ENCODE measurements at places on chromosomes 12 and 14. TPM values are rescaled to one million over a fixed set of nuclear protein-coding genes. Genes with fewer than 3 reads are reported as not detected.

- no peak overlapping the region for H3K27ac ChIP-seq
- H3K27me3 ChIP-seq: no peaks in the 10 kb centered on the region
- no peak for DNase-seq
- H3K4me3 ChIP-seq: no peak overlapping the region
Measured at GRCh38 chr12:19972325-19973288, 395.7 kb upstream of the PDE3A start.

DNA sequence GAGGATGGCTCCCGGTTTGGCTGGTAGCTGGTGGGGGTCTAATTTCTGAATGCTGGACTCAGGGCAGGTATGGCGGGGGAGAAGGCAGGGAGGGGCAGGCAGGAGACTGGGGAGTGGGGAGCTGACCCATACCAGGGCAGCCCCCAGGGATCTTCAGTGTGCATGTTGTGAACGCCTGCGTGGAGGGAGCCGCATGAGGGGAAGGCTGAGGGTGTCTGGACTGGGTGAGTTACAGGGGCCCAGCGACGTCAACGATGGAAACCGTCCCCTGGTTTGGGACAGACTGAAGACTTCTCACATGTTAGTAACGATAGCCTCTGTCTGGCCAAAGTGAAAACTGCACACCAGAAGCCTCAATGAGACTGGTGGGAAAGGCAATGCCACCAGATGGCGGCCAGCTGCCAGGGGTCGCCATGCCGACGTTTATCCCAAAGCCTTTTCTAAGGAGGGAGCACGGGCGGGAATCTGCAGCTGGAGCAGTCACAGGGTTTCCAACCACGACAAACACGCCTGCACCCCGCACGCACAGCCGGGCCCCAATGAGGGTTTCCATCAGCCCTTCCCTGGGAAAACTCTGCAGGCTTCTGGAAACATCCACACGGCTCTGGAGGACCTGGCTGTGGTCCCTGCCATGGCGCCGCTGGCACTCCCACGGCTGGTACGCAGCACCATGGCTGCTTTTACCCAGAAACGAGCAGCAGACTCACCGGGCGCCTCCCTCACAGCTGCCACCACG, 14.0 kb downstream of the PGAM5 start:
- DNase-seq: no peak
- peaks cover 36% of the 10 kb centered on the region for H3K36me3 ChIP-seq
- no peaks in the 10 kb centered on the region for H3K27me3 ChIP-seq
- H3K4me3 ChIP-seq: no peak overlapping the region
- H3K4me1 ChIP-seq: no peaks in the 10 kb centered on the region

DNA sequence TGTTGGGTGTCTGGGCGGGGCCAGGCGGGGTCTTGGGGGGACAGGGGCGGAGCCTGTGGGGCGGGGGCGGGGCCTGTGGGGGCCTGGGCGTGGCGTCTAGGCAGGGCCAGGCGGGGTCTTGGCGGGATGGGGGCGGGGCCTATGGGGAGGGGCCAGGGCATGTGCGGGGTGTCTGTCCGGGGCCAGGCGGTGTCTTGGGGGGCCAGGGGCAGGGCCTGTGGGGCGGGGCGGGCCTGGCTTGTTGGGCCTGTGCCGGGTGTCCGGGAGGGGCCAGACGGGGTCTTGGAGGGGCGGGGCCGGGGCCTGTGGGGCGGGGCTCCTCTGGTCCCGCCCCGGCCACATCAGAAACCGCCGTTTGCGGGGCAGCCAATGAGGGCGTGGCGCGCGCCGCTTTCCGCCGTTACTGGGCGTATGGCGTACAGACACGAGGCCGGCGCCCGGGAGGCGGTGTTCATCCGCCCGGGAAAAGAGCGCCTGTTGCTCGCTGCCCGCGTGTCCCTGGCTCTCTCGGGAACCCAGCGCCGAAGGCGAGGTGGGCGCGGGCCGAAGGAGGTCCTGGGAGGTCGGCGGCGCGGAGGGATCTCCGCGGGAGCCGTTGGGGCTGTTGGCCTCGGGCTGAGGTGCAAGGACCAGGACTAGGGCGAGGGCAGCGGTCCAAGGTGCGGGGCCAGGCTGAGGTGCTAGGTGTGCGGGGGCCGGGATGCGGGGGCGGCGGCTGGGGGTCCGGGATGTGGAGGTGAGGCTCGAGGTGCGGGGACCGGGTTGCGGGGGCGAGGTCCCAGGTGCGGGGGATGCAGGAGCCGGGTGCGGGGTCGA, at the start of gene PIWIL1:
TSS of gene PIWIL1 (plus strand) at position 400 of the 816 bp plus-strand sequence. CDS start 4,705 bp downstream, outside the sequence.
- H3K27me3 ChIP-seq: no peaks in the 10 kb centered on the region
- H3K4me1 ChIP-seq: no peaks in the 10 kb centered on the region
- H3K27ac ChIP-seq: no peak within 1 kb of the TSS
- no peak within 1 kb of the TSS for H3K4me3 ChIP-seq

DNA sequence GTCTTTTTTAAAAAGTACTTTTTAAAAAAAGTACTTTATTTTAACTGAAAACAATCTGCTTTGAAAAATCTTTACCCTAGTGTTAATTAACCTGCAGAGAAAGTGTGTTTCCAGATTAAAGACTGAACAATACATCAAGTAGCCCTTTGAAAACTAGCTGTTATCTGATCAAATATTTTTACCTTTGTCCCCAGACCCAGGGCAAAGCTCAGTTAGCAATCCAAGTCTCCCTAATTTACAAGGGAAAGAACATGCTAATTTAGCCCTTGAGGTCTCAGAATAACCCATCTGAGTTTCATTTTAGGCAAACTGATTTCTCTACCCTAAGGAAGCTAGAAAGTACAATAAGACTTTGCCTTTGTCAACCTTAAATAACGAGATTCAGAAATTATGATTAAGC, 91.2 kb downstream of the PPM1H start:
- no peak overlapping the region for H3K4me3 ChIP-seq
- H3K27ac ChIP-seq: no peak overlapping the region
- no peak for DNase-seq
- H3K27me3 ChIP-seq: no peaks in the 10 kb centered on the region

- no peak overlapping the region for H3K27ac ChIP-seq
- no peak overlapping the region for H3K4me3 ChIP-seq
- no peaks in the 10 kb centered on the region for H3K36me3 ChIP-seq
- no peak for DNase-seq
- H3K27me3 ChIP-seq: no peaks in the 10 kb centered on the region
Measured at GRCh38 chr12:89890161-89890560, 181.5 kb upstream of the ATP2B1 start.

GRCh38 chr12:57717846-57718640, 20.5 kb downstream of the AGAP2 start:
- no peak for DNase-seq
- no peak overlapping the region for H3K27ac ChIP-seq
- H3K4me3 ChIP-seq: no peak overlapping the region
- peaks cover 52% of the 10 kb centered on the region for H3K36me3 ChIP-seq

GRCh38 chr14:36952689-36953088, 219.7 kb downstream of the SLC25A21 start:
- no peaks in the 10 kb centered on the region for H3K36me3 ChIP-seq
- H3K4me1 ChIP-seq: no peaks in the 10 kb centered on the region
- DNase-seq: no peak
- H3K27me3 ChIP-seq: no peaks in the 10 kb centered on the region
- H3K27ac ChIP-seq: no peak overlapping the region

DNA sequence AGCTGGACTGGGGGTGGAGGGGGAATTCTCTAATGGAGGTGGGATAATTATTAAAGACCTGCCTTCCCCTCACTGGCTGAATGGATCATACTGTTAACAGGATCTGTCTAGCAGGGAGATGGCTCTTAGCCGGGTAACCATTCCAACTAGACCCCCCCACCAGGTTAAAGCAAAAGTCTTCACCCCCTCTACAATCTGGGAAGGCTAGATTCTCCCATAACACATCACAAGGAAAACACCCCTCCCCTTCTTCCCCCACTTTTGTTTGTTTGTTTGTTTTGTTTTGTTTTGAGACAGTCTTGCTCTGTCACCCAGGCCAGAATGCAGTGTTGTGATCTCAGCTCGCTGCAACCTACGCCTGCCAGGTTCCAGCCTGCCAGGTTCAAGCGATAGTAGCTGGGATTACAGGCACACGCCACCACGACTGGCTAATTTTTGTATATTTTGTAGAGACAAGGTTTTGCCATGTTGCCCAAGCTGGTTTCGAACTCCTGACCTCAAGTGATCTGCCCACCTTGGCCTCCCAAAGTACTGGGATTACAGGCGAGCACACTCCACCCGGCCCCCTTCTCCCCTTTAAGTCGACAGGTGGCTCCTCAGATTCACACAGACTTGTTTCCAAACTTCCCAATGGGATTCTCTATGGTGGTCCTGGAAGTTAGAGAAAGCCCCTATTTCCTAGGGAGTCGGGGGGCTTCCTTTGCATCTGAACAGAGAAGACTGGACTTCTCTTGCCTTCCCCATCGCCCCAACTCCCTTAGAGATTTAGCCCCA, 3.5 kb upstream of the BAZ2A start:
- H3K27me3 ChIP-seq: no peaks in the 10 kb centered on the region
- peak overlapping the region; percentile 53 for H3K27ac ChIP-seq
- H3K4me3 ChIP-seq: peak overlapping the region; percentile 91

ALKBH2 gene
- 42.9 TPM for total RNA-seq

TMTC1 gene
- total RNA-seq: not detected

Measured in CD8-positive, alpha-beta memory T cell (primary cell).